ENCODE measurements at places on chromosomes 2 and 18.

- DNase-seq, result no peak
Measured at GRCh38 chr2:205148755-205149154, 533.5 kb upstream of the NRP2 start.

GRCh38 chr2:37472959-37473358, 128.5 kb downstream of the QPCT start:
- DNase-seq, result no peak

DNA sequence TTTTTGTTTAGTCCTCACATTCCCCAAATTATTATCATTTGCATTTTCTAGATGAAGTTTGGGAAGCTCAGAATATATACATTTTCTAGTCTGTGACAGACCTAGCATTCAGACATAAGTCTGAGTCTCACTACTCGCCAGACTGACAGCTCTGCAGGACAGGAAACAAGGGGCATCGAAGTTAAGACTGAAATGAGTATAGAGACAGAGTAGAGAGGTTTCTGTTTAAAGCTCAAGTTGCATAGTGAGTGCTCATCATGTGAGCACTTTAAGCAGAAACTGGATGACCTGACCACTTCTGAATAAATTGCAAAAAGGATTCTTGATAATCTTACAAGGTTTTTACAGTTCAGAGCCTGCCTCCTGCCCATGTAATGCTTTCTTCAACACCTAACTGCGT, 1.1 kb downstream of the HADHB start:
- DNase-seq, result no peak

DNA sequence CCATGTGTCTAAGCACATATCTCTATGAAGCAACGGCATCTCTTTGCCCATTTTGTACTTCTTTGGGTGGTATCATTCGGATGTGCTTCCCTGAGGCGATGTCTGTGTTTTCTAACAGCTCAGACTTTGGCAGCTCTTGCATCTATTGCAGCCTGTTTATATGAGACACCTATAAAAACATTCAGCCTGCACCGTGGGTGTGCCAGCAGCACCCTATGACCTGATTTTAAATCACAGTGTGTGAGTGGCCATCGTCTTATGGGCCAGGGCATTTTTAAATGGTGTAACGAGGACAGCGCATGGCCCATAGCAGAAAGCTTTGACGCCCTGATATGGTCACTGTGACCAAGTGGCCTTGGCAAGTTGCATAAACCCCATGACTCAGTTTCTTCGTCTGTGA, 12.9 kb downstream of the NPAS2 start:
- DNase-seq, result no peak

DNA sequence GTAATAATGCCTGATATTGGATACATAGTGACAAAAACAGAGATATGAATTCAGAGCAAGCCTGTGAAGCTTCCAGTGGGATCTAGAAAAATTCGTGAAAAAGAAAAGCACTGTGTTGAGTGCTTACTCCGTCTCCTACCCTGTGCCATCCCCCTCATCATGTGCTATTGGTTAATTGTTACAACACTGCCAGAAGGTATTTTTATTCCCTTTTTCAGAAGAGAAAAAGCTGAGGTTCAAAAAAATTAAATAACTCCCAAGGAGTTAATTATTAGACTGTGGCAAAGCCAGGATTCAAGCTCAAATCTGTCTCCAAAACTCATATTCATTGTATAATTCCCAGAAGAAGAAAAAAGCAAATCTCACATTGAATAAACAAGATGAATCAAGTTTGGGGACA, 735.5 kb upstream of the ACVR2A start:
- DNase-seq, result no peak

All from stimulated activated CD8-positive, alpha-beta memory T cell treated with anti-CD3 and anti-CD28 coated beads, Interleukin-4, amount 100 ng/mL, for 48 hours (primary cell).